Activated T-cell treated with anti-CD3 and anti-CD28 coated beads, Interleukin-2, amount 50 U/mL, for 1 hour (primary cell): ENCODE measurements at places on chromosomes 3 and 15.
A peak's percentile ranks its signal among the peaks of the same experiment; 100 is the strongest.

DNA sequence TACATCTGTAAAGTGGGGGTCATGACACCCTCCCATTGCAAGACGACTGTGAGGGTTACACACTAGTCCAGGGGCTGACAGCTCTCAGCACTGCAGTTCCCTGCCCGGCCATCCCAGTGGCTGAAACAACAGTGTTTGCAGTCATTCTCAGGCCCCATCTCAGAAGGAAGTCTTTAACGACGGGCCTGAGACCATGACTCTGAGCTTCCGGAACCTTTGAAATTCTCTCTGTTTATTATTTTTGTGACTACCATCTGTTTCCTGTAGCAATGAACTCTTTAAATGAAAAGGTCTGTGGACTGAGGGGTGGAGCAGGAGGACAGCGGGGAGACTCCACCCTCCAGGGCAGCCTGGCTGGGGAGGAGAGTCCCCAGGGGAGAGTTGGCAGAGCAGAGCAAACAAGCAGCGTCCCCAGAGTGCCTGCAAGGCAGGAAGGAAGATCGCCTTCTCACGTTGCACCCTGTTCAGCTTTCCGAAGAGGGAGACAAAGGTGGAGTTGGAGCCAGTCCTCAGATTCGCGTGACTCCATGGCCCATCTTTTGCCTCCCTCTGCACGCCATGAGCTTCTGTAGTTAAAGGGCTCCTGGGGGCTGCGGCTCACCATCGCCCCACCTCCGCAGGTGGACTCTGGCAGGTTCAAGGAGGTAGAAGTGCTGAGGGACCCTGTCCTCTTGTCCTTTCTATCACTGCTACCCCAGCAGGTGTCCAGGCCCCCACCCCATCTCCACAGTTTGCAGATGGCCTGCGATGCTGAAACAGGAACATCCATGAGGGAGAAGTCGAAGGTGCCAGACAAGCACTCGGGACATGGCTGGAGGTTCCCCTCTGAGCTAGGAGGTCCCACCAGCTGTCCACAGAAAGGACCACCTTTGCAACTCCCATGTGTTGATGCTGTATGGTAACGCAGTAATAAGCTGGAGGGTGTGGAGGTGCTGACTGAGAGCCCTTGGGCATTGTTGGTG lies 525.8 kb upstream of the PROK2 start:
- DNase-seq = no peak

GRCh38 chr3:101806491-101806890 lies 27.5 kb downstream of the NXPE3 start:
- DNase-seq = no peak

DNA sequence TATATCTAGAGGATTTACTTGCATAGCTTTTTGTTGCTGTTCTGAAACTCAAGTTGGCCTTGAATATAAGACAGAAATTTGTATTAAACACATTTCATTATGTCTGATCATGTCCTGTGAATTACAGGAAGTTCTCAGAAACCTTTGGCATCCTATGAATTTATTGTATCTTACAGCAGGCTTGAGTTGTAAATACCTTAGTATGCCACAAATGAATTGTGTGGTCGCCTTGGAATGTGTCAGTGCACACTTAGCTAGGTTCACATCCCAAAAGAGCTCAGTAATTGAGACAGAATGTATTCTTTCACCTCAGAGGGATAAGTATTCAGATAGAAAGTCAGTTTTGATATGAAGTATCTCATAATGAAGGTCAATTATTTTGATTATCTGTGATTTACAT lies 83.4 kb downstream of the NEK11 start:
- no peak for DNase-seq

- no peak for DNase-seq
These were observed 280.9 kb upstream of the KCNMB2 start for GRCh38 chr3:178255315-178255714.

GRCh38 chr3:160956785-160957184 lies 148.4 kb downstream of the B3GALNT1 start:
- no peak for DNase-seq

DNA sequence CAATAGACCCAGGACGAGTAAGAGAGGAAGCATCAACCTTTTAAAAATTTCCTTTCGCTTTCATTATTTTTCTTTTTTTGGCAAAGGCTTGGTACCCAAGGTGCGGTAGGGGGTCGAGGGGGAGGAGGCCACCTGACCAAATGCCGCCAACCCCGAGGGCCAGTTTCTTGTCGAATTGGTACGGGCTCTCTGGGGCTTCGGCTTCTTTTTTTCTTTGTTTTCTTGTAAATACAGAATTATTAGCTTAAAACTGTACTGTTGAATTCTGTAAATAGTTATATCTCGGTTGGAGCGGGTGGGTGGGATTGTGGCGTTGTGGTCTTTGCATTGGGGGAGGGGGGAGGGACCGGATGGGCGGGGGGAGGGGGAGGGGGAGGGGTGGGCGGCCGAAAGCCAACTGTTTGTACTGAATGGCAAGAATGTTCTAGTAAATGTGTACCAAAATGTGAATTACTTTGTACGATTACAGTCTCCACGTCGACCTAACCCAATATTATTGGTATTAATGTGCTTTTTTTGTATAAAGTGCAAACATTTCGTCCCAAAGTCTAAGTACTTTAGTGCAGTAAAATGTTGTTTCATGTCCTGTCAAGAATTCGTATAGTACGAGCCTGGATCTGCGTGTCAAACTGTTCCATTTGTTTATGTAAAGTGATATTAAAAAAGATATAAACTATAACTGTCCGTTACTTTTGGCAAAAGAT lies 4.7 kb downstream of the ZIC1 start:
- DNase-seq = no peak

DNA sequence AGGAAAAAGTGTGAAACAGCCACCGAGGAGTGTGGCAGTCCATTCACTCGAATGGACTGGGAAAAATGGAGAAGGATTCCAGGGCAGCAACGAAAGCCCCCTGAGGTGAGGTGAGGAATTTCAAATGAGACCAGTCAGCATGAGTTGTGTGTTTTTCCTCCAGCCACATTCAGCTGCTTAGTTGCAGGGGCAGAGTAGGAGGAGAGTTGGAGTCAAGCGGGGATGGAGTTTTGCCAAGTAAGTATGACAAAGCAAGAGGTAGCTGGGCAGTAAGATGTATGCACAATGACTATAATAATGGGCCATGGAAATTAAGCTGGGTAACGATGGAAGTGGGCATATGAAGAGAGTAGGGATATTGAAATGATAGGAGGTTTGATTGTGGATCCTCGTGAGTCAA lies 64.4 kb downstream of the CCDC54 start:
- DNase-seq = no peak

- no peak for DNase-seq
These were observed 7.1 kb upstream of the LMOD3 start for GRCh38 chr3:69129531-69129930.

DNA sequence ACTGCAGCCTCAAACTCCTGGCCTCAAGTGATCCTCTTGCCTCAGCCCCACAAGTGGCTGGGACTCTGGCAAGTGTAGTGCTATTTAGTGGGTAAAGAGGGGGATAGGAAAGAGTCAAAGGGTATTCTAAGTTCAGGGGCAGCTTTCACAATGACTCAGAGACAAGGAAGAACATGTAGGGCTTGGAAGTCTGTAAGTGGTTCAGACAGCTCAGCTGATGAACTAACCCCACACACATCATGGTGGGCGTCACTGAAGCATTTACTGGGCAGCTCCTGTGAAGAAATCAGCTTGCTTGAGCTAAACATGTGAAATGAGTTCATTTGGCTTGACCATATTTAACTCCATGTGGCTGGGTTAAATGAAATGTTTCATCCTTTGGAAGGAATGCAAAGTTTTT lies 34.6 kb upstream of the THSD4 start:
- DNase-seq = no peak

DNA sequence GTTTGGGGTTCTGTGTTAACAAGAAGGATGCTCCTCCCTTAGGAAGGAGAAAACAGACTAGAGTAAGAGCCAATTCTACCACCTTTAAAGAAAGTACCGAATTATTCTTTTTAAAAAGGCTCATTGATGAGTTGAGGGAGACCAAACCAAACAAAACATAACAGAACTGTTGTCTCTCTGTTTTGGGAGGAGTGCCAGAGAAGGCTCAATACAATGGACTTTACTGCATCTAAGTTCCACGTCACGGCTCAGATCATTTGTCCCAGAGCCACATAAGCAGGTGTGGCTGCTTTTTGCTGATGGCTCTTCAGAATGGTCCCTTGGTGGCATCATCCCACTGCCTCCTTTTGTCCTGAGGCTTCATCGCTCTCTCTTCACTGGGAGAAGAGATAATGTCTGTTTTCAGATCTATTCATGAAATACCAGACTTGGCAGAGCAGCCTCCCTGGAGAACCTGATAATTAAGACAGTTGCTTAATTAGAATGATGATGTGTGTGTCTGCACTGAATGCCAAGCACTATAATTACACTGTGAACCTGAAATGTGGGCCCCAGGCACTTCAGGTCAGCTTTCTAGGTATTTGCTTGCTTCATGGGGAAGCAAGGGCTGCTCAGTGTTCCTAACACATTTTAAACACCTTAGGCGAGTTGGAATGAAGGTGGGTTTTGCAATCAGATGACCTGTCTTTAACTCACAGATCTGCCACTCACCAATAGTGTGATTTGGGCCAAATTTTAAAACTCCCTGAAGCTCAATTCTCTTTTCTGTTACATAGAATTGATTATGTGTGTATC lies 335.2 kb upstream of the MCTP2 start:
- DNase-seq = no peak

- DNase-seq = no peak
These were observed 17.9 kb downstream of the TERC start for GRCh38 chr3:169746924-169747323.

DNA sequence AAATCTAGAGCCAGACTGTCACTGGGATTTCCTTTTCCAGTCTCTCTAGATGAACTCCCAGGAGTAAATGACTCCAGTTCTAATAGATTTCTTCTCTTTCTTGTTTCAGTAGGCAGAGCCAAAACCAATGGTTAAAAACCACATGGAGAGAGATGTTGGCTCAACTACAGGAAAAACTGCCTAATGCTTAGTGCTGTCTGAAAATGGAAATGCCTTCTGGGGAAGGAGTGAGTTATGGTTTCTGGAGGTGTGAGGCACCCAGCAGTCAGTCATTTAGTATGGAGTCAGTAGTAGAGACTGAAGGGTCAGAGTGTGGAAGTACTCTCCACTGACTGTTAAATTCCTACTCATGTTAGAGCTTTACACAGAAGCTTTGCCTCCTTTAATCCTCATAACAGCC lies 136.7 kb downstream of the CCNL1 start:
- DNase-seq = no peak

DNA sequence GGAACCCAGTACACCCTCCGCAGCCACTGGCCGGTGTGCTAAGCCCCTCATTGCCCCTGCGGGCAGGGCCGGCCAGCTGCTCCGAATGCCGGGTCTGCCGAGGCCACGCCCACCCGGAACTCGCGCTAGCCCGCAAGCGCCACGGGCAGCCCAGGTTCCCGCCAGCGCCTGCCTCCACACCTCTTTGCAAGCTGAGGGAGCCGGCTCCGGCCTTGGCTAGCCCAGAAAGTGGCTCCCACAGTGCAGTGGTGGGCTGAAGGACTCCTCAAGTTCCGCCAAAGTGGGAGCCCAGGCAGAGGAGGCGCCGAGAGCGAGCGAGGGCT lies 81.4 kb upstream of the BCHE start:
- DNase-seq = no peak

- DNase-seq = no peak
These were observed 69.9 kb downstream of the SEC22A start for GRCh38 chr3:123271466-123272159.

DNA sequence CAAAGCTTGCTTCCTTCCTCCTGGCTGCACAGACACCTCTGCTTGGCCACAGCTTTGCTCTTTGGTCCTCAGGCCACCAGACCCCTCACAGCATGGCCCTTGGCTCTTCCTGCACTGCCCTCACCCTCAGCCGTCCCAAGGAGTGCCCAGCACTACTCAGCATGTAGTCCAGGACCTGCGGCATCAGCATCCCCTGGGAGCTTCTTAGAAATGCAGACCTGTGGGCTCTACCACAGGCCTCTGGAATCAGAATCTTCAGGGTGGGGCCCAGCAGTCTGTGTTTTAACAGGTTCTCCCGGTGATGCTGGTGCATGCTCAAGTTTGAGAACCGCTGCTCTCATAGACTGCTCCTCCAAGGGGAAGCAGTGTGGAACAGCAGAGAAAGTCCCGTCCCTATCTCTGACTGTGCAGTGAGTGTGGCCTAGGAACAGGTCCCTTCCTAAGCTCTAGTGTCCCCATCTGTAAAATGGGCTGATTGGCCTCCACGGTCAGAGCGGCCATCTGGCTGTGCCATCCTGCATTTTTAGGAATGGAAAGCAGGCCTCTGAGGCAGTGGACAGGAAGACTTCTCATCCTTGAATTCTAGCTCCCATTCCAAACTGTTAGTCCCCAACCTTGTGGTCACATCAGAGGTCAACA lies 36.6 kb downstream of the GOLGA6A start:
- DNase-seq = no peak

- no peak for DNase-seq
These were observed 107.3 kb downstream of the RFTN1 start for GRCh38 chr3:16406166-16406565.

GRCh38 chr3:16523778-16524177 lies 10.3 kb upstream of the RFTN1 start:
- DNase-seq = no peak

DNA sequence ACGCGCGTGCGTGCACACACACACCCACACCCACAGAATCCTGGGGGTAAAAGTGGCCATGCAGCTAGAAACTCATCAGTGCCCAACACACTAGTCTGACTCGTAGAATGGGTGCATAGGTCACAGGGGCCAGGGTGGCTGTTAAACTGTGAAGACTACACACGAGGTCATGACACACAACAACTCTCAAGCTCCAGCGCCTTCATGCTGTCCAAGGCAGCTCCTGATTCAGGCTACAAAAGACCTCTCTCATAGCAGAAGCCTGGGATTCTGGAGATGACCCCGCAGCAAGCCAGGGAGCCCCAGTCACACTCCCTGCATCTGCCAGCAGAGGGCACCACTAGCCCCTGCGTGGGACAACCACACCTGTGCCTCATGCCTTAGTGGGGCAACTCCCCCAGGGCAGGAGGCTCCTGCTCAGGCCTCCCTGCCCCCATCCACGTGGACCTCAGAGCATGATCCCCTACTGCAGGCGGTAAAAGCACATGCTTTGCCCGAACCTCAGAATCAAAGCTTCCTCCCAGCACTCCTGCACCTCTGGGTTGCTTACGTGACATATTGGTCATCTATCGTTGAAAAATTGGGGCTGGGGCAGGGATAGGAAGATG lies 93.1 kb downstream of the LRIG1 start:
- peak; percentile 82 for DNase-seq

- DNase-seq = no peak
These were observed 24.6 kb upstream of the SRP14 start for GRCh38 chr15:40063563-40064011.

DNA sequence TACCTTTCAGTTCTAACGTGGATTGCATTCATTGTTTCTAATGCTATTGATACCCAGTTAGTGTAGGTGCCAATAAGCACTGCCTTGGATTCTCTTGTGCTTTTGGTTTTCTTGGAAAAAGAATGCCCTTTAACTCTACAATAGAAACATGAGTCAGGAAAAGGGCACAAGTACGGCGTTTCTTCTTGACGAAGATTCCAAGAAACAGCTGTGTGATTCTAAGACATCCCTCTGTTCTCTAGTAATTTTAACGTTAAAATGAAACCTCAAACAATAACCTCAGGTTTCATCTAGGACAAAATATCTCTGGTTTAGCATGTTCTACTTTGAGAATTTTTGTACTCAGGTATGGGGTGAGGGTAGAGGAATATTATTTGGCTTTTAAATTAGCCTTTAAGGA lies 540.5 kb upstream of the ATP11B start:
- no peak for DNase-seq
